ENCODE measurements at places on chromosomes 7 and 10. TPM values are rescaled to one million over a fixed set of nuclear protein-coding genes. Genes with fewer than 3 reads are reported as not detected.

Gene LIPM
- not detected for total RNA-seq

Gene FBXL13
- total RNA-seq: 0.21 TPM

Gene HECW1
- 15.3 TPM for total RNA-seq

Gene EXOC6
- 12.6 TPM for total RNA-seq

Gene SAP25
- total RNA-seq: 0.44 TPM

Gene TFEC
- not detected for total RNA-seq

Gene IQUB
- 0.06 TPM for total RNA-seq

Gene CNTNAP2
- 0.02 TPM for total RNA-seq

Gene CNNM1
- total RNA-seq: 22.8 TPM

Gene SPDYE5
- not detected for total RNA-seq

Gene LBX1
- total RNA-seq: not detected

Gene PLAU
- total RNA-seq: 124 TPM

Gene GRM8
- total RNA-seq: not detected

Gene HERPUD2
- total RNA-seq: 19.8 TPM

Gene AS3MT
- 3.2 TPM for total RNA-seq

Gene PLCE1
- 8.8 TPM for total RNA-seq

Gene HOGA1
- 2.9 TPM for total RNA-seq

Gene MRLN
- not detected for total RNA-seq

Gene WDR91
- 6.6 TPM for total RNA-seq

Gene TMEM229A
- not detected for total RNA-seq

Gene SPDYE2B
- total RNA-seq: not detected

Gene LRRTM3
- total RNA-seq: not detected

Gene NODAL
- total RNA-seq: not detected

Gene ENTPD1
- total RNA-seq: 0.07 TPM

Gene ENKUR
- total RNA-seq: 0.19 TPM

Gene AKR1D1
- not detected for total RNA-seq

Gene ANKRD1
- total RNA-seq: 52.3 TPM

Gene OR2A1
- total RNA-seq: not detected

Gene ITGB8
- 1.4 TPM for total RNA-seq

Gene PDK4
- 28.0 TPM for total RNA-seq

Gene WEE2
- total RNA-seq: not detected

Gene UTF1
- not detected for total RNA-seq

Gene TRPV6
- not detected for total RNA-seq

Gene GIMAP5
- not detected for total RNA-seq

Gene LRRN3
- not detected for total RNA-seq

Gene TRIM50
- total RNA-seq: not detected

Gene C10orf67
- 0.08 TPM for total RNA-seq

Gene CYP2C19
- total RNA-seq: not detected

Gene CHPF2
- 38.8 TPM for total RNA-seq

Gene GDF2
- total RNA-seq: not detected

Gene ASB10
- total RNA-seq: not detected

Gene HMX2
- total RNA-seq: not detected

Gene SLC39A12
- not detected for total RNA-seq
